Kidney epithelial cell (primary cell): ENCODE measurements at places on chromosomes 12 and 14. TPM values are rescaled to one million over a fixed set of nuclear protein-coding genes. Genes with fewer than 3 reads are reported as not detected.

- DNase-seq: no peak
Observed at GRCh38 chr12:132439333-132439904, 50.5 kb upstream of the FBRSL1 start.

DNA sequence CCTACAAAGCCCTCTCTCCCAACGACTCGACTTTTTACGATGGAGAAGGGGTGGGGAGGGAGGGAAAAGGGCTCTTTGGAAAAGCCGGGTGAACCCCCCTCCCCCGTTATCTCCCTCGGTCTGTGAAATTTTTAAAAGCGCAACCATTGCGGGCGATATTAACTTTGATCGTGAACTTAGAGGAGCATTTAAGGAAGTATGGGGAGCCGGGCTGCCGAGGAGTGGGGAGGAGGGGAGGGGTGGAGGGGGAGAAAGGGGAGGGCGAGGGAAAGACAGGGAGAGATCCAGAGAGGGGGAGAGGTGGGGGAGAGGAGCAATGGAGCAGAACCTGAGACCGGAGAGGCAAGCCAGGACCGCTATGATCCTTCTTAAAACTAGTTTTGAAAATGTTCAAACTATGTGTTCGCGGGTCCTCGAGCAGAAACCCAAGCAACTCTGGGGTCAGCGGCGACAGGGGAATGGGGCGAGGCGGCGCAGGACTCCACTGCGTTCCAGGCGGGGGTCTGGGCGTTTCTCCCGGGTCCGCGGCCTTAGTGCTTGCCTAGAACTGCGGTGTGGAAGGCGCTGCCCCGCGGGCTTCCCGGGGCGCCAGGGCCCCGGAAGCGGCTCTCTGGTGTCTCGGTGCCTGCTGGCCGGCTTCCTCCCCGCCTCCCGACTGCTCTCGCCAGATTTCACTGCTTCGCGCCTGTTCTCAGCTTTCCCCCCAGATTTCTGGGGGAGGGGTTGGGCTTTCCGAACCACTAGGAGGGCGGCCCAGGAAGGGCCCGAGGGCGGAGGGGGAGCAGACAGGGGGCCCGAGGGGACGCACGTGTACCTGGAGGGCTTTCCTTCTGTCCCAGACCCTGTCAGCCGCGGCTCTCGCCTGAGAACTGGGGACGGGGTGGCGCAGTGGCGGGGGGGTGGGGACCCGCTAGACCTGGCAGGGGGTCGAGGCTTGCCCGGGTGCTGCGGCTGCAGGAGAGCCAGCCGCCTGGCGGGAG is at the start of gene HOTAIR:
HOTAIR (minus strand) TSS at position 871 of the 980 bp plus-strand sequence.
- no peak for DNase-seq

DNA sequence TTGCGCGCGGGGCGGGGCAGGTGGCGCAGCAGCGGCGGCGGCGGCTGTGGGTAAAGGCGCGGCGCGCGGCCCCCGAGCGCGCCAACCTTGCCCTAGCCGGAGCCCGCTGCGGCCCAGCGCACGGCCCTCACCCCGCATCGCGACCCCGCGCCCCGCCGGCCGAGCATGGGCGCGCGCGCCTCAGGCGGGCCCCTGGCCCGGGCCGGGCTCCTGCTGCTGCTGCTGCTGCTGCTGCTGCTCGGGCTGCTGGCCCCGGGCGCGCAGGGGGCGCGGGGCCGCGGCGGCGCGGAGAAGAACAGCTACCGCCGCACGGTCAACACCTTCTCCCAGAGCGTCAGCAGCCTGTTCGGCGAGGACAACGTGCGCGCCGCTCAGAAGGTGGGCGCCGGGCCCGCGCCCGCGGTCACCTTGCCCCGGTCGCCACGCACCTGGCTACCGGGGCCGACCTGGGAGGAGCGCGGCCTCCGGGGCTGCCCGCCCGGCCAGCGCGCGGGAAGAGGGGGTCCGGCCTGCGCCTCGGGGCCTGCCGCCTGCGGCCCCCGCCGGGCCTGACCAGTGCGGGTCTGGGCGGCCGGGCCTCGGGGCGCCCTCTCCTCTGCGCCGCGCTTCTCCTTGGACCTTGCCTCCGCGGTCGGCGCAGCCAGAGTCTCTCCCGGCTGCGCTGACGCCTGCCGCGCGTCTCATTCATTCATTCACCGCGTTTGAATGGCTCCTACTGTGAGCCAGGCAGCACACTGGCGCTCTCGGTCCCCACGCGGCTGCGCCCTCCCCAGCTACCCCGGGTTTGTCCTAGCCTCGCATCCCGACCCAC is at the start of gene BRI3BP:
BRI3BP (plus strand) TSS at position 20 of the 811 bp plus-strand sequence; CDS start at position 166, 146 bp downstream.
- DNase-seq: no peak

GRCh38 chr12:97924122-97924521 is 461.5 kb downstream of the RMST start:
- no peak for DNase-seq

DNA sequence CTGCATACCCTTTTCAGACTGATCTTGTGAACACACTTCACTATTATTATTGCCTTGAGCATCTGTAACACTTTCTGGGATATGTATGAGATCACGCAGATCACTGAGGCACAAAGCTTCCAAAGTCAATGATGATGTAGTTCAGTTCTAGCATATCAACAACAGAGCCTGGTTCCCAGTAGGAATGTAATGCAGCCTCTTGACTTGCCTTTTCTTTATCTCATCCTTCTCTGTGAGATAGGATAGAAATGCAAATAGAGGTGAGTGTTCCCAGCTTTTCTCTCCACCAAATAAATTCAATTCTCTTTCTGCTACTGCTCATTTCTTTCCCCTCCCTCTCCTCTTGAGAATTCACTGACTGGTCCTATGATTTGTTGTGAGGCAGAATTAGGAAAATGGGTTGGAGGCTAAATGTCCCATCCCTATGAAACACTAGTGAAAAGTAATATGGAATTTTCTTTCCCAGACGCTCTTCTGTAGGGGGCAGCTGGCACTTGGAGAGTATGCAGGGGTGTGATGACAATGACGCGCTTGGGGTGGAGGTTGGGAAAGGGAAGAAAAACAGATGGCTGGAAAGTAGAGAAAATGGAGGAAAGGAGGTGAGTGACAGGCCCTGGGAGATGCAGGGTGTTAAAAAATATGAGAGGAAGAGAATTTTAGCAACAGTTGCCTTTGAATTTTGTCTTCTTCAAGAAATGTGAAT is 96.0 kb upstream of the TMTC1 start:
- no peak for DNase-seq

- no peak for DNase-seq
Observed at GRCh38 chr12:107219301-107219700, 126.0 kb upstream of the CRY1 start.

GRCh38 chr12:104342635-104343249 is 39.2 kb downstream of the EID3 start:
- no peak for DNase-seq

DNA sequence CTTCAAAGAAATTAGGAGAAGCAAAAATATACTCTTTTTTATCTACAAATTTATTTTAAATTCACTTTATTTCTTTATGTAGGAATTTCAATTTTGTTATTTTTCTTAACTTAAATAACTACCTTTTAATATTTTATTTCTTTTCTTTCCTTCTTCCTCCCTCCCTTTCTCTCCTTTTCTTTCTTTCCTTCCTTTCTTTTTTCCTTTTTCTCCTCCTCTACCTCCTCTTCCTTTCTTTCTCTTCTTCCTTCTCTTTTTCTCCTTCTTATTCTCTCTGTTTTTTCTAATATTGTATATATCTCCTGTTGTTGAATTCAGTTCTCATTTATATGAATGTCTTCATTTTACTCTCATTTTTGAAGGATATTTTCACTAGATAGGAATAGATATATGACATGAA is 127.6 kb downstream of the MIPOL1 start:
- no peak for DNase-seq

DNA sequence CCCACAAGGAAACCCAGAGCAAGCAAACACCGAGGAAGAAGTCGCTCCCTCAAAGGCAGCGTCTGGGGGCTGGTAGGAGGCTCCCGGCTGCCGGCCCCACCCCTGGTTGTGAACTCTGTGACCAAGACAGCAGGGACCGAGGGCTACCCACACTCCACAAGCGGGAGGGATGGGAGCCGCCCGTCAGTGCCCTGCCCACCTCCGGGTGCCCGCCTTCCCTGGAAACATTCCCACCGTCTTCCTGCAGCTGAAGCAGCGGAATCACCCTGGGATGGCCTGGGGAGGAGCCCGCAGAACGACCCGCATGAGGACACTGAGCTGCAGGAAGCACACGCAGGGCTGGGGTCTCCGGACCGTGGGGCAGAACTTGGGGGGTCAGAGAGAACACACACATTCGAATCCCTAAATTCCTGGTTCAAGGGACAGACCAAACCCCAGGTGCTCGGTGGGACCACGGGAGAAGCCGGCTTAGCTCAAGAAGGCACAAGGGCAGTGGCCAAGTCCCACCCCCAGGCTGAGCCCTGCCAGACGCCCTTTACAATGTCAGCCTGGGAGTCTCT is 33.5 kb upstream of the C14orf180 start:
- no peak for DNase-seq

GRCh38 chr14:104171029-104171697 is 32.8 kb downstream of the KIF26A start:
- no peak for DNase-seq

DNA sequence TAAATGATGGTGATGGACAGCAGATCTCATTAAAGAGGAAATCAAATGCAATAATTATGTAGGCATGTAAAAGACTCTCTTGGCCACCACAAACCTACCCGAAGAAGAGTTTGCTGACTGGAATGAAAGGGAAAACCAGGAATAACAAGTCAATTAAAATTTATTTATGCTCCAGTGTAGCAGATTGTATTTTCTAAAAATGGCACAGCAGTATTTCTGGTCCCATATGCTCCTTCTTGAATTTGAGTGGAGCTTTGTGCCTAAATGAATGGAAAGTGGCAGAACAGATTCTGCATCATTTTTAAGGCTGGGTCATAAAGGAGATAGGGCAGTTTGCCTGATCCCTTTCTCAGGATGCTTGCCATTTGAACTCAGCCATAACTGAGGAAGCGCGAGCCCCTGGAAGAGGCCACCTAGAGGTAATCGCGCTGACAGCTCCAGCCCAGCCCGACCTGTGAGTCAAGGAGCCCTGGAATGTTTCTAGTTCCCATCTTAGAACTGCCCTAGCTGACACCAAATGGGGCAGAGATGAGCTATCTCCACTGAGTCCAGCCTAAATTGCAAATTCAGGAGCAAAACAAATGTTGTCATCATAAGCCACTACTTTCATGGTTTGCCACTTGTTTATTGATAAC is 229.2 kb upstream of the TMTC1 start:
- no peak for DNase-seq

ERBB3 gene
- total RNA-seq: 12.3 and 17.3 TPM in 2 replicates

ESPL1 gene
- 2.2 and 4.0 TPM in 2 replicates for total RNA-seq

C14orf119 gene
- 27.5 and 33.3 TPM in 2 replicates for total RNA-seq

ZNF664 gene
- 97.5 and 122 TPM in 2 replicates for total RNA-seq
